ENCODE measurements at places on chromosomes 2 and 18. TPM values are rescaled to one million over a fixed set of nuclear protein-coding genes. Genes with fewer than 3 reads are reported as not detected.

The C2orf66 gene
- 0.56 TPM for total RNA-seq

The FNDC4 gene
- total RNA-seq = 12.5 TPM

The PDE11A gene
- total RNA-seq = not detected

The SLC40A1 gene
- 0.79 TPM for total RNA-seq

The VIL1 gene
- total RNA-seq = not detected

The PIK3C3 gene
- 30.6 TPM for total RNA-seq

The PAX8 gene
- total RNA-seq = 0.60 TPM

The ADD2 gene
- total RNA-seq = not detected

The LDAH gene
- total RNA-seq = 11.5 TPM

The ANKRD44 gene
- total RNA-seq = 1.3 TPM

The RUFY4 gene
- total RNA-seq = not detected

The MRPL44 gene
- total RNA-seq = 39.1 TPM

The TFPI gene
- total RNA-seq = 4.4 TPM

The PUS10 gene
- 6.6 TPM for total RNA-seq

The RGPD4 gene
- not detected for total RNA-seq

The CCDC85A gene
- not detected for total RNA-seq

The CETN1 gene
- total RNA-seq = not detected

The AKAIN1 gene
- total RNA-seq = not detected

The FSIP2 gene
- total RNA-seq = 0.85 TPM

The FN1 gene
- 679 TPM for total RNA-seq

The PARD3B gene
- 1.6 TPM for total RNA-seq

The PSD4 gene
- 48.2 TPM for total RNA-seq

The TMEM37 gene
- total RNA-seq = not detected

The MBP gene
- total RNA-seq = 16.8 TPM

The DPY30 gene
- 97.3 TPM for total RNA-seq

The CCDC68 gene
- 0.79 TPM for total RNA-seq

The GULP1 gene
- total RNA-seq = 5.4 TPM

The C18orf54 gene
- 5.4 TPM for total RNA-seq

The CYTIP gene
- not detected for total RNA-seq

The ELOA2 gene
- total RNA-seq = not detected

The CFC1 gene
- not detected for total RNA-seq

The LYPD1 gene
- total RNA-seq = not detected

The LRATD1 gene
- 44.7 TPM for total RNA-seq

The TLX2 gene
- total RNA-seq = not detected

The PDE6D gene
- 26.4 TPM for total RNA-seq

The CYP27C1 gene
- total RNA-seq = 1.1 TPM

The B3GNT2 gene
- total RNA-seq = 25.3 TPM

The SPR gene
- total RNA-seq = 25.8 TPM

The FEV gene
- total RNA-seq = not detected

The GPD2 gene
- 87.0 TPM for total RNA-seq

The VWC2L gene
- not detected for total RNA-seq

The TSHZ1 gene
- 6.7 TPM for total RNA-seq

The POTEJ gene
- total RNA-seq = not detected

The GPR45 gene
- not detected for total RNA-seq

The ZNF521 gene
- 0.21 TPM for total RNA-seq

The TMEM163 gene
- not detected for total RNA-seq

The VWA3B gene
- total RNA-seq = not detected

The CLK1 gene
- 43.5 TPM for total RNA-seq

The KIDINS220 gene
- 15.2 TPM for total RNA-seq

The ASPRV1 gene
- not detected for total RNA-seq

All from airway epithelial cell (primary cell).